ENCODE measurements at places on chromosomes 4 and X.

GRCh38 chr4:25528391-25528790 lies 127.3 kb upstream of the SLC34A2 start:
- DNase-seq = no peak

GRCh38 chr4:2058264-2059045 lies 672 bp upstream of the NAT8L start:
- DNase-seq = no peak

DNA sequence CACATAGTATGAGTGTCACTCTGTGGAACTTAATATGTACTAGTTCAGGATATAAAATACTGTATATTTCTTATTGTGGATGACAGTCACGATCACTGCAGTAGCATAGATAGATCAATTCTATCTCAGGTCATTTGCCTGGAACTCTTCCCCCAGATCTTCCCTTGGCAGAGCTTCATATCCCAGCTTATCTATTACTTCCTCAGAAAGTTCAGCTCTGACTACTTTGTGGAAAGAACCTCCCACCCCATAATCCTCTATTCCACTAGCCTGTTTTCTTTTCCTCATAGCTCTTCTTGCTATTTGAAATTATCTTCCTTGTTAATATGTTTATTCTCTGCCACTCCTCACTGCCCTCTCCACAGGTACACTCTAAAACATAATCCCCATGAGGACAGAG lies 10.9 kb downstream of the FAM241A start:
- DNase-seq = no peak

- no peak for DNase-seq
Measured at GRCh38 chr4:119785963-119786362, 157.4 kb upstream of the PDE5A start.

DNA sequence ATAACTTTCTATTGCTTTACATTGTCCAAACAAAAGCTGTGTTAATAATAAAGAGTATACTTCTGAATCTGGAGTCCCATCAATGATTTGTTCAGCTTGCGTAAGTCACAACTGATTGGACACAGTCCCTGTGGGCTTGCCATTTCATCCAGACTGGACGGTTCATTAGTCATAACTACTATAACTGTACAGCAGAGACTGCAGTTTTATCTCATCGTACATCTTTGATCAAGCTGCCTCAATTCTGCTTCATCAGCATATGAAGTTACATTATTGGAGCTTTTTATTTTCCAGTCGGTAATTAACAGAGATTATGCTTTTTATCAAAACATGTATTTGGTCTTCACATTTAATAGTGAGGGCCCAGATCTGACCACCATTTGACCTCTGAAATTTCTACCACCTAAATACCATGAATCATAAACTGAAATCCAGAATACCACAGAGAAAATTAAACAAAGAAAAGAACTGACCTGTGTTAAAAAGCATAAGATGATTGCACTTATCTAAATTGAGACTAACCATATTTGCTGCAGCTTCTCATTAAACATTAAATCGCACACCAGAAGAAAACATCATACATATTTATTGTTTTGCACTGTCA lies 12.5 kb upstream of the MAB21L2 start:
- DNase-seq = no peak

Measured in tibial artery (tissue), 4 donors.